Cerebellar nuclear complex (tissue), 1 donor: ENCODE measurements at places on chromosomes 1 and 21.

DNA sequence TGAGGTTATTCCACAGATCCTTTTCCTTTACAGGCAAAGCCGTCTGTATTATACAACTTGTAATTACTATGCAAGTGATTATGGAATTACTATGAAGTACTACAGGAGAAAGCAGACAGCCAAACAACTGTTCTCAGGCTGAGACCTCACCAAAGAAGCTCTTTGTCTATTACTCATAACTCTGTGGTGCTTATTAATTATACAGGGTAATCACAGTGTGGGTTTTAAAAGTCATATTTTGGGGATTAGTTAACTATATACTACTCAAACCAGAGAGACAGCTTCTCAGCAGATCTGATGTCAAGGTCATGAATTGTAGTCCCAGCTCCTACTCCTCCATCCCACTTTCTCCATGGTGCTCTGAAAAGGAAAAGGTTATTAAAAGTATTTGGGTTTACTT, 49.6 kb downstream of the CTTNBP2NL start:
- no peak for DNase-seq

GRCh38 chr1:169460191-169460833, 25.4 kb downstream of the SLC19A2 start:
- no peak for DNase-seq

GRCh38 chr1:212655668-212656440, 43.8 kb downstream of the BATF3 start:
- no peak for DNase-seq

DNA sequence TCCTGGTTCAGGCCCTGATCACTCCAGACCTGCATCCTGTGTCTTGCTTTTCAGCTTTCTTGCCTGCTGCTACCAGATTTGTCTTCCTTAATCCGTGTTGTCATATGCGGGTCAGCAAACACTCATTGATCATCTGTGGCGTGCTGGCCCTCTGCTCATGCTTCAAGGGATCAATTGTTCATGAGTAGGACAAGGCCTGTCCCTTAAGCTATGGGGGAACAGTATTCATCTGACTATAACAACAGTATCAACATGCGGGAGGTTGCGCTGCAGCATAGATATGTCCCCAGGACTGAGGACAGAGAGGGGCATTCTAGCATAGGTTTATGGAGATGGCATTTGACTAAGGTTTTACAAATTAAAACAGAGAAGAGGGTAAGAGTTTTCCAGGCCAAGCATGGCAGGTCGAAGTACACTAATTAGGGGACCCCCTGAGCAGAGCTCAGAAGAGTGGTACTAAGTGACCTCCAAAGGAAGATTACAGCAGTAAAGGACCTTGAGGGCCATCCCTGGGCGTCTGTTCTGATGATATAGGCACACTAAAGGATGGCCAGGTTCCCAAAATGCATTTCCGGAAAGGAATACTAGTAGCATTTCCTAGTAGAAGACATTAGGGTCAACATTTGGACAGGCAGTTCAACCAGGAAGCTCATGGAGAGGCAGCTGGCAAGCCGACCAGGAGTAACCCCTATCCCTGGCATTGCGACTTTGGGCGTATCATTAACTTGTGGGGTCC, 811 bp upstream of the ZNF672 start:
- DNase-seq: no peak

GRCh38 chr1:216710055-216710454, 13.2 kb downstream of the ESRRG start:
- DNase-seq: no peak

- DNase-seq: no peak
Measured at GRCh38 chr1:28535180-28535579, 17.7 kb upstream of the TRNAU1AP start.

GRCh38 chr1:38208716-38209632, 162.4 kb upstream of the POU3F1 start:
- DNase-seq: no peak

DNA sequence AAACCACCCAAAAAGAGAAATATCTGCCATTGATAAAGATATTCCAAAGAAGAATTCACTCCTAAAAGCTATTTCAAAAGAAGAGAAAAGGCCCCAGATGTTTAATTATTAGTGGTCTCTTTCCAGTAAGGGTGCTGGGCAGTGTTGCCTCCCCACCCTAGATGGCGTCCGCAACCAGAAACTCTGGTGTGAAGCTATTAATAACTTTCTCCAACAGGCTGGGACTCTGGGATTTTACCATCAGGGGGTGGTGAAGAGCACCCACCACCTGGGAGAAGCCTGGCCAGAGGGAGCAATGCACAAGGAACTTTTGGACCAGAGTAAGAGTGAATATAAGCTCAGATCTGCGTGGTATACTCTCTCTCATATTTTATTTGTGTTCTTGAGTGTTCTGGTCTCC, 115.4 kb upstream of the TIAM1 start:
- no peak for DNase-seq

DNA sequence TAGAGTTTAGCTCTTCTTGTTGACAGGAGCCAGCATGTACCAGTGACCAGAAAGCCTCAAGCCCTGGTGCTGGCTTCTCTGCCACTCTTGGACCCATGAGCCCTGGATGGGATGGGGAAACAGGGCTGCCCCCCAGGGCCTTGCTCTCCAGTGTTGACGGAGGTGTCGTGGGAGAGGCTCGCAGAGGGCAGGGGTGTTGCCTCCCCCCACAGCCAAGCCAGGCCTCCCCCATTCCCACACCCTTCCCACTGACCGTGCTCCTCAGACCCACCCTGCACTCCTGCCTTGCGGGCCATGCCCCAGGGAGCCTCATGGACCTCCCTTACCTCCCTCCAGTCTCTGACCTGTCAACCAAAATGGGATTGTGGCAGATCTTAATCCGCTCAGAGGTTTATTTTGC, 123.8 kb upstream of the COL6A1 start:
- DNase-seq: no peak

DNA sequence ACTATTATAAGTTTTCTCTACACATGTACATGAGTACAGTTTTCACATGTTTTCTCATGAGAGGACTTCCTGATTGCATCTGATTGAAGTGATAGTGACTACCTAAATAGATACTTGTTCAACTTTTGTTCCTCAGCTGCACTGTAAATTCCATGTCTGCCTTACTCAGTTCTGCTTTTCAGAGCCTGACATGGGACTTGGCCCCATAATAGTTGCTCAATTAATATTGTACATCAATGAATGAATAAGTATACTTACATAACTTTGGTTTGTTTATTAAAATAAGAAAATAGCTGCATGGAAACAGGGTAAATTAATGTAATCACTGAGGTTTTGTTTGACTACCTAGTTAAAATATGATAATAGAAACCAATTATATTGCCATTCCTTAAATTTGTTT, 78.7 kb downstream of the HMCN1 start:
- DNase-seq: no peak
